IPS DF 6.9 (cell line): ENCODE measurements at places on chromosomes 7 and 10.

GRCh38 chr10:130244031-130244927 is 108.1 kb downstream of the GLRX3 start:
- DNase-seq, result no peak

DNA sequence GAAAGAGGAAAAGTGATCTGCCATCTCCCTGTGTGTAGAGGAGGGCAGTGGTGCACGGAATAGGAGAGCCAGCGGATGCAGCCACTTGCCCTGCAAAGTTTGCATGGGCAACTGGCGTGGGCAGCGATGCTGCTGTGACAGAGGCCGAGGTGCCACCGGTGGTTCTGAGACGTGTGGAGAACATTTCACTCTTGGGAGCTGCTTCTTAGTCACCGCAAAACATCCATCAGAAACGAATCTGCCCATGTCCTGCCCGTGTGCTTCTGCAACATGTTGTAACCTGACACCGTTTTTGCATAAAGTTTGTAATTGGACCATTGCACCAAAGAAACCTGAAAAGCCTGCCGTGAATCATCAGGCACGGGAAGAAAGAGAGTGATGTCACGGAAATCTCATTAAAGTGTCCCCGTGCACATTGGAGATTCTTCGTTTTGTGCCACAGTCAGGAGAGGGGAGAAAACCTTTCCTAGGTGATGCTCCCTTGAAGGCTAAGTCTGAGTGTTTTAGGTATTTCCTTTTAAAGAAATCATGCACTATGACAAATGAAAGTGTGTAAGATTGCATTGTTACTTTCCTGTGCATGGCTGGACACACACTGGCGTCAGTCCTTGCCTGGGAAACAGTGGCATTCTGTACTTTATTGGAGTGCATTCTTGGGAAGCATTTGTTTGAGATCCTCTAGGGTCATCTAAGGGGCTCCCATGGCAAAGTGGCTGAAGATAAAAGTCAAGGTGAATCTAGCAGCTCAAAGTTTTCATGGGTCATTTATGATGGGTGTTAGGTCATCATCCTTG is 302.6 kb downstream of the KLF6 start:
- no peak for DNase-seq

- DNase-seq, result no peak
These were observed 124.5 kb downstream of the POU6F2 start for GRCh38 chr7:39102234-39102633.

GRCh38 chr7:106394526-106394925 is 109.7 kb upstream of the NAMPT start:
- DNase-seq, result no peak

GRCh38 chr10:19046679-19047078 is 1.9 kb upstream of the MALRD1 start:
- DNase-seq, result no peak

DNA sequence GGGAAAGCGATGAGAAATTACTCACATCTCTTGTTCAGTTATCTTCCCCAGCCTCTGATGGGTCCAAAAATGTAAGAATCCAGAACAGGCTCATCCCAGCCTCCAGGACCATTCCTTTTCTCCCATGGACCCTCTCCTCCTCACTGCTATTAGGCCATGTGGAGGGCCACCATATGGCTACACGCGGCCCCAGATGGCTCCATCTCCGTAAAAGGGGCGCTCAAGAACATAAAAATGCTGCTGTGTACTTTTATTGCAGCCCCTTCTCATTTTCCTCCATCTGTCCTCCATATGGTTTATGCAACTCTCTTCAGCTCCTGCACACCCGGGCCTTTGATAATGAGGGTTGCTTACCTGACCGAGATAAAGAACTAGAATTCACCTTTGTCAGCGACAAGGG is 166.2 kb downstream of the RAPGEF5 start:
- no peak for DNase-seq

DNA sequence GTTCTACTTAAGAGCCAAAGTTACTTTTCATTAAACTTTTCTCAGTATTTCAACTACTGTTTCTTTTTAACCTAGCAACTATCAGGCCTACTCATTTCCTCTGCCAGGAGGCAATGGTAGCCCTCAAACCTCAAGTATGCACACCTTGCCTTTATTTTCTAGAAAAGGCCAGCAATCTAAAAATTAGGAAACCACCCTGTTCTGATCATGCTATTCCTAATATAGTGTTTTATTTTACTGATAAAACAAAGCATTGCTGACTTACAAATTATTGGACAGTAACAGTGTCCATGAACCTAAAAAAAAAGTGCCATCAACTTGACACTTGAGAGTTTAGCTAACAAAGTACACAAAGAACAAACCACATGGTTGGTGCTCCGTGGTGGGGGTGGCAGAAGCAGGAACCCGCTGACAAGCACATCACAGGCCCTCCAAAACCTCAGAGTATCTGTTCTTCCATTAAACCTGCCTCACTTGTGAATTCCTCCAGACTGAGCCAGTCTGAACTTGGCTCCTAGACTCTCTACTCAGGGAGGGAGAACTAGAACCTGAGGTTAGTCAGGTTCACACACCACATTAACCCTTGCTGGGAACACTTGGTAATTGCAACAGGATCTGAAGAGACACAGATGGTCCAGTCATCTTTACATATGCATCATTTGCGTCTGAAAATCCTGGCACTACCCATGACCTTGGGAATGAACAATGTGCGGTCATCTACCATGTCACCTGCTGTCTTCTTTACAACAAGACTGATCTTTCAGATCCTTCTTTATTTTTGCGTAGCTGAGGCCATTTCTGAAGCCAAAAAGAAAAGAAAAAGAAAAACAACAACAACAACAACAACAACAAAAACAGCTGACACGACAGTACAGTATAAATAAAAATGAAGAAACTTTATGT is 31.9 kb downstream of the PIP4K2A start:
- DNase-seq, result no peak

DNA sequence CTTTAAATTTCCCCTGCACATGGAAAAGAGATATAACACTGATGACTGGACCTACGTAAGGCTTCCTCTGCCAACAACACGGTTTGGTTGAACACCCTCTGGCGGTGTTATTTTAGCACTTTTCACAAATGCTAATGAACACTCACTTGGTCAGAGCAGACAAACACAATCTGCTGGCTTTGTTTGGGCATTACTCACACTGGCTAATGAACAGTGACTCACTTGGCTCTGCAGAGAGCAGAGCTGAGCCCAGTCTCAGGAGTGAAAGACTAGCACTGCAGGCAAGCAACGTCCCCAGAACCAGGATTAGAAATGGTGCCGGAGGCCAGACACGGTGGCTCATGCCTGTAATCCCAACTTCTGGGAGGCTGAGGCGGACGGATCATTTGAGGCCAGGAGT is 430.8 kb downstream of the PLXNA4 start:
- no peak for DNase-seq

- no peak for DNase-seq
These were observed 42.1 kb downstream of the AMZ1 start for GRCh38 chr7:2729893-2730716.

DNA sequence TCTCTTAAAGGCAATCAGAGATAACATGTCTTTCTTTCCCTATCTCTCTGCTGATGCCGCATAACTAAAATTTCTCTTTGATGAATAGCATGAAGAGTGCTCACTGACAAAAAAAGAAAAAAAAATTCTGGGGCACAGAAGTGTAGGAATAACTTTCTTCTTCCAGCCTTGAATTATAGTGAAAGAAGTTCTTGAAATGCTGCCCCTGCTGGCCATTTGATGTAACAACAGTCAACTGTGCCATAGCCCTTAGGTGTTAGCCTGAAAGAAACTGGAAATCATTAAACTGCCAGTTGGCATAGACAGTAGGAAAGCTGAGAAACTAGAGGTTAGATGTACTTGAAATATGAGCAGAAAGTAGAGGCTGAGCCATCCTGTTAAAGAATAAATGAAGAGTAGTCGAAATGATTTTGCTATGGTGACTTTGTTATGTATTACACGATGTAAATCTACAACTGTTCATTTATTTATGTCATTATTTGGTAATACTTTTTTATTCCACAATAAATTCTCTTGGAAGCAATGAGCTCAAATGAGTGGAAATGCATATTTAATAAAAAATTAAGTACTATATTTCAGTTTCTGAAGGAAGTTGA is 48.3 kb upstream of the FAM171A1 start:
- peak; percentile 35 for DNase-seq

GRCh38 chr10:48773580-48773979 is 88.9 kb downstream of the WDFY4 start:
- no peak for DNase-seq

DNA sequence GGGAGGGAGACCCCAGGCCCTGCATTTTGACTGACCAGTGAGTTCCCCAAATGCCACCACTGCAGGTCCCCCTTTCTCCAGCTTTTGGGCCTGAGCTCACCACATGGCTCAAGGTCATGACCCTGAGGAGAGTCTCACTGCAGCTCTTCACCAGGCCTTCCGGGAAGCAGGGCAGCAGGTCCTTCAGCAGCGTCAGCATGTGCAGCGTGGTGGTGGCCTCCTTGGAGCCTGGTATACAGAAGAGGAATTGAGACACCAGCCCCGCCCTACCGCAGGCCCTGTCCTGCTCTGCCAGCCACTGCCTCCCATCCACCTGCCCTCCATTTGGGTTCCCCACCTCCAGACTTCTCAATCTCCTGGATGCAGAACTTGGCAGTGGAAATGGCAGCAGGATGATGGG is 13.0 kb downstream of the RRP12 start:
- no peak for DNase-seq

DNA sequence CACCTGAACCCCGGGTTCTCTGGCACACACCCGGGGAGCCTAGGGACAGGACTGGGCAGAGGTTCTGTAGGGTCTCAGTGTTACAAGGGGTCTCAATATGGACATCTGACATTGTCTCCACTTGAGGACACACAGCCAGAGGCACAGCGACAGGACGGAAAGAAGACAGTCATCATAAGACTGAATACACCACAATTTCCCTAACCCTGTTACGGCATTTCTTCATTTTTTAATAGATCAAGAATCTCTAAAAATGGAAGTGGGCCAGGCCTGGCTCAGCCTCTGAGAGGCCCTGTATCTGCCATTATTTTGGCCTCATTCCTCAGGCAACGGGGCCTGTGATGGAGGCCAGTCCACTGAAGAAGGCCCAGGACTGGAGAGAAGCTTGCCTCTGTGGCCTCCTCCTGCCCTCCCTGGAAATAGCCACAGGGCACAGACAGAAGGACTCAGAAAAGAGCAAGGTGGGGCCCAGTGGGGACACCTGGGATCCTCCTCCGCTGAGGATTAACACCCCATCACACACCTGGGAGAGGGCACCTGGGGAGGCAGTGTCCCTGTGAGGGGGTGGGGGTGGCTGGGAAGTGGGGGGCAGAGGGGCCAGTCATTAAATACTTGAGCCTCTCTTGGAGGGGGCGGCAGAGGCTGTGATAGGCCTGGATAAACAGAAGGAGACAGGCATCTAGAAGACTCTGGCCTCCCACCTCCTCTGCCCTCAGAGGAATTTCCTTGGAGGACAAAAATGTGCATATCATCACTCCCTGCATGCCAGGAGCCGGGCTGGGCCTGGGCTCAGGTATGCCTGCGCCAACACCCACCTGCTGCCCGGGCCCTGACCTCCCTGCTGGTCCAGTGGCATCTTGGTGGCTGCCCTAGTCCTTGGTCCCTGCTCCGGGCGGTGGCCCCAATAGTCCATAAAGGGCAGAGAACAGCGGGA is 8.0 kb downstream of the SPOCK2 start:
- no peak for DNase-seq

GRCh38 chr7:2633538-2634266 is 1.9 kb downstream of the TTYH3 start:
- no peak for DNase-seq

DNA sequence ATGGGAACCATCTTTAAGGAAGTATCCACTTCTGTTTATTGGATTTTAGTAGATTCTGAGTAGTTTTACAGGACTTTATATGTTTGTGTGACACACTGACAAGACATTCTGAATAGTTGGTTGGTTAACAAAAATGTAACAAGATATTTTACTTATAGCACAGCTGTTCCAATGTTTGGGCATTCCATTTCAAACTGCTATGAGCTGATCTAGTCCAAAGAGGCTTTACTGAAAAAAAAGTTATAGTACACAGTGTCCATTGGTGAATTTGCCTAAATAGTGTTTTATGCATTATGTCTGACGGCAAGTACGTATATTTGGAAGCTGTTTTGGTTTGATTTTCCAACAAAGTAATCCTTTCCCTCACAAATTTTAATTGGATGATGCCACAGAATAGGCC is 99.1 kb downstream of the SAMD9 start:
- no peak for DNase-seq
